Upper lobe of left lung (tissue), 6 donors: ENCODE measurements at places on chromosomes 12 and 14.
A peak's percentile ranks its signal among the peaks of the same experiment; 100 is the strongest.

GRCh38 chr14:53295985-53296582, 143.0 kb upstream of the DDHD1 start:
- DNase-seq: no peak

GRCh38 chr12:78055545-78055944, 224.9 kb downstream of the NAV3 start:
- no peak for DNase-seq

- no peak for DNase-seq
Measured at GRCh38 chr14:36317650-36318049, 2.8 kb downstream of the MBIP start.

DNA sequence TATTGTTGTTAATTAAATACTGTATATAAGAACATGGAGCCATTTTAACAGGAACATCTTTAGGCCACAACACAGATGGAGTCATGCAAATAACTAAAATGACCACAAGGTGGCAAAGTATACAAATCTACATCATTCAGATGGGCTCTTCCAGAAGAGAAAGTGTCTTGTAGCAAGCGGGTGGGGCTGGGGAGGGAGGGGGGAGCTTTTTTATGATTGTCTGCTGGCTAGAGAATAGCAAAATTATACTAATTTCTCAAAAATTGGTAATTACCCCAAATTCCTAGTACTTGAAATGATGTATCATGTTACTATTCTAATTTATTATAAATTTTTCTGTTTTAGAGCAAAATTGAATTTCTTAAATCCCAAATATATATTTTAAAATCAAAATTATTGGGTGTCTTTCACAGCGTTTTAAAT, 378.7 kb downstream of the PRKD1 start:
- no peak for DNase-seq

- DNase-seq: no peak
Measured at GRCh38 chr12:124160097-124160756, 134.7 kb upstream of the RFLNA start.

DNA sequence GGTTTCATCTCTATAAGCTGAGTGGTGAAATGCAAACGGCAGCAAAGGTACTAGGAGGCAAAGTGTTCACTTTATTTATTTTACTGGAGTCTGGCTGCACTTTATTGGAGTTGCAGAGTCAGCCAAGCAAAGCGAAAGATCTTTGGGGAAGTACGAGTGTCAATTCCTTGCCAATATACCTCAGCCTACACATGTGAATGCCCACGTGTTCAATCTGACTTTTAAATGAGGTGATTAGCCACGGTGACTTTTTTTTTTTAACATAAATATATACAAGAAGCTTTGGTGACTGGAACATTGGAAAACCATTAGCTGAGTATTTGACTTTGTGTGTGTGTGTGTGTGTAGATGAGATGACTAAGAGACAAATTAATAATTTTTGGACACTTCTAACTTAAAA, 178.8 kb downstream of the NTS start:
- no peak for DNase-seq

- DNase-seq: no peak
Measured at GRCh38 chr14:68447581-68448251, 345.2 kb downstream of the ZFP36L1 start.

DNA sequence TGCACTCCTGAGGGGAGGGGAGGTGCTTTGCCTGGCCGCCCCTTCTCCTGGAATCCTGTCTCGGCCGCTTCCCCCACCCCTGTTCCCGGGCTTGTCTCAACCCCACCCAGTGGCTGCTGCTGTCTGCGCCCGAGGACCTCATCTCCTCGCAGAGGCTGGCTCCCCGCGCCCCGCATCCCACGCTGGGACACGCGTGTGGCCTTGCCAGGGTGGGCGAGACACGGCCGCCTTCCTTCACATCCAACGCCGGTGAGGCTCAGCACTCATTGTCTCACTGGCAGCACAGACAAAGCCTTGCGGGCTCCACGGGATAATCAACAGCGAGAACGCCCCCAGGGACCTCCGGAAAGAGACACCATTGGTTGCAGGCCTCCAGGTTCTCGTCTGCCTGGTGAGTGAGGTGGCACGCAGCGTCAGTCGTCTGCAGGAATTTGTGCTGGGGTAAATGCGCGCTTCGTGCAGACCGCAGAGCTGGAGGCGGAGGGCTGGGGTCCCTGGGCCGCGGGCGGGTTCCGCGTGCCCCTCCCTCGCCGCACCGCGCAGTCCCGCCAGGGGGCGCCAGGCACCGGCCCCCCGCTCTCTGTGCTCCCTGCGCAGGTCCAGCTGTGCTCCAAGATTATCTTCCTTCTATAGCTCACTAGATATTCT, 26.8 kb downstream of the CCDC177 start:
- DNase-seq: no peak

- DNase-seq: no peak
Measured at GRCh38 chr12:101794574-101794973, 36.2 kb downstream of the GNPTAB start.

DNA sequence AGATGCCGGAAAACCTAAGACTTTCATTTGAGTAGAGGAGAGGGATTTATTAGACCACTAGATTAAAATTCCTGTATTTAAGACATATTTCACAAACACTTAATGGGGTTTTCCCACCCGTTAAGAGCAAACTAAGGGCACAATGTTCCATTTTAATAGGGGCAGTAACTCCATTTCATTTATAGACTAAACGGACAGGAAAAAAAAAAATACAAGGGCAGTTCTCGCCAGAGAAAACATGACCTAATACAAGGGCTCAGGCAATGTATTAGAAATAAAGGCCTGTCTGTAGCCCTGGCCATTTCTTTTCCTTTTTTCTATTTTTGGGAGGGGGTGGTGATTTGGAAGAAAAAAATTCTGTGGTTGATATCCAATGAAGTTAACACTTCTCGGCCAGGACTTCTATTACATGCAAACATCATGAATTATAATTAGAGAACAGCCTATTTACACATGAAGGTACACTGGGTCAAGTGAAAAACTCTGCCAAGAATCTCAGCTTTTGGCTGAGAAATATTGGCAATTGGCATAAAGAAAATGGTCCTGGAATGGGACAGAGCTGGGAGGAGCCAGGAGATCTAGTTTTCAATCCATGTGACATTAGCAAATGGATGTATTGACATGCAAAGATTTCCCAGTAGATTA, 641.1 kb upstream of the TBX3 start:
- DNase-seq: no peak

DNA sequence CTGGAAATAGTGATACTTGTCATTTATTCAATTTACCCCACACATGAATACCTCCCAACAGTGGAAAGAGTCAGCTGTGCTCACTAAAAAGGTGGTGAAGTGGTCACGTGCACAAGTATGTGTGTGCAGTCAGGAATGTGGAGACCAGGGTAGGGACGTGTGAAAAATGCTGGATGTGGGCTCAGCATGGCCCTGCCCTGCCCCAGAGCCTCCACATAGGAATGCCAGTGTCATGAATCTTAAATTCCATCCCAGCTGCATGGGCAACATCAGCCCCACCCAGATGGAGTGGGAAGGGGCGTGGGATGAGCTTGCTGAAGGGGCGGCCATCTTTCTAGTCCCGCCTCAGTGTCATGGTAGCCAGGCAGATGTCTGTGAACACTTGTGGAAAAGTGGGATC, 87.7 kb downstream of the C12orf75 start:
- no peak for DNase-seq

- no peak for DNase-seq
Measured at GRCh38 chr14:71855399-71856036, 76.7 kb upstream of the RGS6 start.

DNA sequence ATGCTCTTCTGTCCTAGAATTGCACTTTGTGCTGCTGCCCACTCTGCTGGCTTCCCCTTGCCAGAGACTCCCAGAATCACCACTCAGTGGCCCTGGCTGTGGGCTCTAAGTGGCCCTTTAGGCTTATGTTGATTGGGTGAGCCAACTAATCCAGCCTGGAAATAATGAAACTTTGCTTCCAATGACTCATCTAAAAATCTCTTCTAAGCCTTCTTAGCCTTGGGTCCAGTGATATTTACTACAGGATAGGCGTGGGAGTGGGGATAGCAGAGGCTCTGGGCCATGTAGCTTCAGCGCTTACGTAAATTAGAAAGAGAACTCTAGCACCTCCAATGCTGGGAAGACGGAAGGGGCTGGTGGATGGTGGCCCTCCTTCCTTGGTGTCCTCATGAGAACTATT, 137.9 kb downstream of the TTC8 start:
- no peak for DNase-seq

GRCh38 chr12:2268471-2269286, 215.9 kb downstream of the CACNA1C start:
- DNase-seq: no peak

GRCh38 chr12:12266389-12266872, 413 bp downstream of the LRP6 start:
- no peak for DNase-seq

DNA sequence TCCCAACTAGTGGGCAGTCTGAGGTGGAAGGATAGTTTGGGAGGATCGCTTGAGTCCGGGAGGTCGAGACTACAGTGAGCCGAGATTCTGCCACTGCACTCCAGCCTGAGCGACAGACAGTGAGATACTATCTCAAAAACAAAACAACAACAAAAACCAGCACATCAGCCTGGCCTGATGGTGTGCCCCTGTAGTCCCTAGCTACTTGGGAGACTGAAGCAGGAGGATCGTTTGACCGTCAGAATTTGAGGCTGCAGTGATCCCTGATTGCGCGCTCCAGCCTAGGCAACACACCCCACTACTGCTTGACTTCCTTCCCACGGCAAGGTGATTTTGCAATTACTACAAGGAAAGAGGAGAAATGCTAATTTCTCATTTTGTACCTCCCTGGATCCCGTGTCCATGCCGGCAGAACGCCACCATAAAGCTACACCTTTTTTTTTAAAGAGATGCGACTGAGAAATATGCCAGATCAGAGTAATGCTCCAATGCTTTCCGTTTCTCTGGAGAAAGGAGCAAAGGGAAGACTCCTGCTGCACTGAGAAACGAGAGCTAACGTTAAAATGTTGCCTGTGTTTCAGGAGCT, 672 bp upstream of the SCFD1 start:
- peak; percentile 31 for DNase-seq

DNA sequence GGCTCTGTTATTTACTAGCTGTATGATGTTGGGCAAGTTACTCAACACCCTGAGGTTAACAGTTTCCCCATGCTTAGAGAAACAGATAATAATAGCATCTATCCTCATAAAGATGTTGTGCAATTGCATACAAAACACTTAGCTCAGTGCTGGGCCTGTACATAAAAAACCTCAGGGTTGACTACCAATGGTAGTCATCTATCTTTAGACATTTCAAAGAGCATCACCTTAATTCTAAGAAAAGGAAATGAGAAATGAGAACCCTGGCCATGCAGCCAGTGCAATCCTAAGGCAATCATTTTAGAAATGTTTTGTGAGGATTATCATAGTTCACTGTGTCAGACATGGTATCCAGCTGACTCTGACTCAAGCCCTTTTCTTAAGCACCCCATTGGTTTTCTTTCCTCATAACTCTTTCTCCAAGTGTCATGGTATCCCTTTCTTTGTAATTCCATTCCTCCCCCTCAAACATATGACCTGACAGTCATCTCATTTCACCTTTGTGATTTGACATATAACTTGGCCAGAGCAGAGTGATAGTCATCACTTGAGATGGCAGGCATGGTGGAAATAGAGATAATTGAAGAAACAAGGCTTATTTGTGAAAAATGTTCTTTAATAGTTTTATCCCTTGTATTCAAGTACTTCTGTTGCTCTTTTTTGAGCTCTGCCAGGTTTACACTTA, 29.5 kb upstream of the OSBPL8 start:
- no peak for DNase-seq

DNA sequence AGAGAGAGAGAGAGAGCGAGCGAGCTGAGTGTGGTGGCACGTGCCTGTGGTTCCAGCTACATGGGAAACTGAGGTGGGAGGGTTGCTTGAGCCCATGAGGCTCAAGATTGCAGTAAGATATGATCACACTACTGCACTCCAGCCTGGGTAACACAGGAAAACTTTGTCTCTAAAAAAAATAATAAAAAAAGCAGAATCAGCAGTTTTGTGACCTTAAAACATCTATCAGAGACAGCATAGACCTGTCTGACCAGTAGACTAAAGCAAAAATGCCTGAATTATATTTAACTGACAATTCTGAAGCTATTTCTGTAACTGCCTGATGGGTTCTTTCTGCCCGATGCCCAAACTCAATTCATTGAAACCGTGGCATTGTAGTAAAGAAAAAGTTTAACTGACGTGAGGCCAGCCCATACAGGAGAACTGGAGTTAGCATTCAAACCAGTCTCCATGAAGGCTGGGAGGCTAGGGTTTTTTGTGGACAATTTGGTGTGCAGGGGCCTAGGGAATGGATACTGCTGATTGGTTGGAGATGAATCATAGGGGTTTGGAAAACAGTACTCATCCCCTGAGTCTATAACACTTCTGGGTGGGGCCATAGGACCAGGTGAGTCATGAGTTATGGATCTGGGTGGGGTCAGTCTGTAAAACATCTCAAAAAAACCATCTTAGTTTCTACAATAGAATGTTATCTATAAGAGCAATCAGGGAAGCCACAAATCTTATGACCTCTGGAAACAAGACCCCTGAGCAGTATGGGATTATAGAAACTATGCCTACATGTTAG, 8.0 kb upstream of the RASSF8 start:
- DNase-seq: no peak

DNA sequence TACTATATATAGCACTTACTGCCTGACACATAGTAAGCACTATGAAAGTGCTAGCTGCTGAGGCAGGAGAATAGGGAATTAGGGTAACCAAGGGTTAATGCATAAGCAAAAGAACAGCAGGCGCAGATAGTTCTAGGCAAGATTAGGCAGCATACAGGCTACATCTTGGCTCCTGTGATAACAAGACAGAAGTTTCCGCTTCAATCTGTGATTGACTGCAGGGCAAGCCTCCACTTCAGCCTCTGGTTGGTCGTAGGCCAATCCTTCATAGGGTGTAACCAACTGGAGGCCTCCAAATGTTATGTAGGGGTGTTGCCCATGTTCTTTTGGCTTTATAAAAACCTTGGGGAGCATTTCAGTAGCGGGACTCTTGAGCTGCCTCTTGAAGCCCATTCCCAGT, 46.9 kb downstream of the KLHL28 start:
- no peak for DNase-seq

- no peak for DNase-seq
Measured at GRCh38 chr12:106190581-106190980, 51.8 kb upstream of the NUAK1 start.

DNA sequence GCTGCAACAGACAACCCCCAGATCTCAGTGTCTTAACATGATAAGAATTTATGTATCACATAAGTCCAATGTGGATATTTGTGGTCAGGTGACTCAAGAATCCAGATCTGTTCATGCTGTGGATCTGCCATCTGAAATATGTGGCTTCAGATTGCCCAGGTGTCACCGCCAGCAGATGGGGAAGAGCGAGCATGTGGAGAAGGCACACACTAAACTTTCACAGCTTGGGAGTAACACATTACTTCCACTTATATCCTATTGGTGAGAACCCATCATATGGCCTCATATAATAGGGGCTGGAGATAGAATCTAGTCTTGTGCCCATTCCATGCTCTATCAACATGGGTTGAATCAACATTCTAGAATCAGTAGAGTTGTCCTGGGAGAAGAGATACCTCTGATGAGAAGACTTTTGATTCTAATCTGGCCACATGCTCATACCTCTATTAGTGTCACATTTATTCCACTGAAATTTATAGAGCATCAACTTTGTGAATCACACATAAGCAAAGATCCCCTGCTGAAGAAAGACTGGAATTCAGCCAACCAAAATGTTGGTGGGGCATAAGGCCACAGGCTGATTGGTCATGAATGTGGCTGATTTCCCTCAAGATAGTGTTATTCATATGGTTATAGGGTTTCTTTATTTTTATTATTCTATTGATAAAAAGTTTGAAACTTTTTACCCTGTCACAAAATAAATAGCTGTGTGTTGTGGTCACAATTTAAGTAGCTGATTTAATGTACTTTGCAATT, 6.0 kb upstream of the CALCOCO1 start:
- DNase-seq: no peak

GRCh38 chr12:99916555-99916954, 68.2 kb downstream of the ANKS1B start:
- DNase-seq: no peak
